ENCODE measurements at places on chromosomes 5 and 9.

GRCh38 chr9:130745829-130746228 is 52.2 kb downstream of the EXOSC2 start:
- no peak for ATAC-seq

DNA sequence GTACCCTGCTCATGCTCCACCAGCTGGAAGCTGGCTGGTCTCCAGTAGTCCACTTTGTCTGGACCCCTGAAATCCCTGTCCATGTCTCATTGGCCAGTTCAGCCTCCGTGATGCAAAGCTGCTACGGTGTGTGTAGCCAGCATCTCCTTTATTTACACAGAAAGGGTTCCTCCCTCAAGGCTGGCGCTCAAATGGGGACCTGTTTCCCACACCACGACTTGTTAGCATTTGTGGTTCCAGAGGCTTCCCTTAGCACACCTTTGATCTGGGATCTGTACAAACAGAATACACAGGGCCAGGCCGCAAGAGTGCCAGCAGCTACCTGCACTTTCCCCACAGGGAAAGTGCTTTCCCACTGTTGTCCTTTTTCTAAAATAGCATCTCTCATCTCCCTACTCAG is 5.7 kb upstream of the SMU1 start:
- ATAC-seq, result no peak

GRCh38 chr9:128298535-128299482 is 22.7 kb downstream of the SWI5 start:
- ATAC-seq, result no peak

DNA sequence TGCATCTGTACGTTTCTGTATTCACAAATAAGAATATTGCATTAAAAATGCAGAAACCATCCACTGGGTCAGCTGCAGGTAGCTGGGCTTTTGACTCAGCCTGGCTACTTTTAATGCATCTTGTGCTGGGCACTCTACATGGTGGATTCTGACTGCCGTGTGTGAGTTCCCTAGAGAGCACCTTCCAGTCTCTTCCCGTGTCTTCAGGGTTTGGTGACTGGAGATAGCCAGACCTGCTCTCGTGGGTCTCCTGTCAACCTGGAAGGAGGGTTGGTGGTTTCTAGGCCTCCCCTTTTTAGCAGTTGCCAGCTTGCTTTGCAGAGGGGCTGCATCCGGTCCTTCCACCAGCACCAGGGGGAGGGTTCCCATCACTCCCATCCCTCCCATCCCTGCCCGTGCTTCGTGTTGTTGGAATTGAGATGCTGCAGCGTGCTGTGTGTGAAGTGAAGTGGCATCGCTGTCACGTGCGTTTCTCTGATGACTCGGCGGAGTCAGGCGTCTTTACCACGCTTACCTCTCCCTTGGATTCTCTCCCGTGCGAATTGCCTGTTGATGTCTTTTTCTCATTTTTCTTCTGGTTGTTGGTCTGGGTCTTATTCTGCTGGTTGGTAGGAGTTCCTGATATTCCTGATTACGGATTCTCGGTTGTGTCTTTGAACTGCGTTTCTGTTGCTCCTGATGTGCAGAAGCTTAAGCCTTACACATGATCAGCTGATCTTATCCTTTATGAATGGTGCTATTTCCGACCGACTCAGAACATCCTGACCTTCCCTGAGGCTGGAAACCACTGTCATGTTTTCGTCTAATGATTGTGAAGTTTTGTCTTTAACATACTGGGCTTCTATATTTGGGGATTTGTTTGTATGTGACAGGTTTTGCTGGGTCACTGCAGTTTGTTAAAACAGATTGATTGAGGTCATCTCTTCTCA is 16.9 kb downstream of the FBXW5 start:
- ATAC-seq, result no peak

GRCh38 chr5:72122602-72123001 is 15.3 kb downstream of the MAP1B start:
- ATAC-seq, result no peak

- ATAC-seq, result no peak
Measured at GRCh38 chr5:134736173-134736812, 2.1 kb upstream of the CAMLG start.

DNA sequence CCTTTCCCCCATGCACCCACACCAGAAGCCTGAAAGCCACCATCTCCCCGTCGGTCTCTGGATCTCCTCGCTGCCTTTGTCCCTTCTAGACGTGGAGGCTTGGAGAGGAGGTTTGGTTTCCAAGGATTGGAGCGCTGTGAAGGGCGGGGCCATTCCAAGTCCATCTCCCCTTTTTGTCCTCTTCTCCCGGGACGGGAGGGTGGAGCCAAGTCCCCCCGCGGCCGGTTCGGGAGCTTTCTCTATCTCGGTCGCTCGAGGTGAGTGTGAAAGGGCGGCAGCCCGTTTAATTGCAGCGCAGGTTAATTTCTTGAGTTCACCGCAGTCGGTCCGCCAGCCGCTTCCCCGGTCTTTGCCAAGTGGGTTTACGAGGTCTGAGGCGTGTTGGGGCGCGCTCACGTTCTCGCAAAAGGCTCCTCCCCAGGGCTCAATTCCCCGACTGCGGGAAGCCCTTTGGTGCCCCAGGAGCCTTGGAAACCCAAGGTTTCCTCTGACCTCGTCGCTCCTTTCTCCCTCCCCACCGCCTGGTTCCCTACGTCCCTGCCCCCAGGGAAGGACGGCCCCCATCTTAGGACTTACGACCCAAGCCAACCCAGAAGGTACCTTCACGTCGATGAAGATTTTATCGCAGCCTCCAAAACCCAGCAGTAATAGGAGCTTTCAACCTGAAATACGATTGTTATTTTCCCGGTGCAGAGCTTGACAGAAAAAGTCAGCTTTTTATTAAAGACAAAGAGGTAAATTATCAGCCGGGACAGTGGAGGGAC is 2.8 kb upstream of the ZNF462 start:
- no peak for ATAC-seq

DNA sequence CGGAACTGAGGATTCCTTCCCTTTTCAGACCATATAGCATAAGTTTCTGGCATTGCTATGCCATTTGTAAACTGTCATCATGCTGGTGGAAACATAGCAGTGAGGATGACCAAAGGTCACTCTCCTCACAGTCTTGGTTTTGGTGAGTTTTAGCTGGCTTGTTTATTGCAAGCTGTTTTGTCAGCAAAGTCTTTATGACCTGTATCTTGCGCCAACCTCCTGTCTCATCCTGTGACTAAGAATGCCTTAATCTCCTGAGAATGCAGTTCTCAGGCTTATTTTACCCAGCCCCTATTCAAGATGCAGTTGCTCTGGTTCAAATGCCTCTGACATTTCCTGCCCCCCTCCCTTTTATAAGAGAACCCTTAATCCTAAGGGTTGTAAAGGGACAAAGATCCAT is 26.7 kb upstream of the GRIA1 start:
- no peak for ATAC-seq

DNA sequence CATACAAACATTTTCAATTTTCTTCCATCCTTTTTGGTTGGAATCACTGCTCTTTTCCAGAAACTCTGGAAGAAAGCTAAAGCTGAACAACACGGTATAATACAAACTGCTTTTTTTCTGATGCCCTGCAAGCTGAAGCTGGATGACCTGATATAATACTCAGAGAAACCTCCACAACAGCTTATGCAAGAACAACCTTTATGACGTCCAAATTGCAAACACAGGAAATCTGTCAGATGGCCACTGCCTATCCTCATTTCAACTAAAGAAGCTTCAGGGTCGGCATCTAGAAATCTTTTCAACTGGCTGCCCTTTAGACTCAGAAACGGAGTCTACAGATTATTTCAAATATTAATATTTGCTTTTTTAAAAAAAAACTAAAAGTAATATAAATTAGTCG is 106.5 kb upstream of the PRDM9 start:
- no peak for ATAC-seq

DNA sequence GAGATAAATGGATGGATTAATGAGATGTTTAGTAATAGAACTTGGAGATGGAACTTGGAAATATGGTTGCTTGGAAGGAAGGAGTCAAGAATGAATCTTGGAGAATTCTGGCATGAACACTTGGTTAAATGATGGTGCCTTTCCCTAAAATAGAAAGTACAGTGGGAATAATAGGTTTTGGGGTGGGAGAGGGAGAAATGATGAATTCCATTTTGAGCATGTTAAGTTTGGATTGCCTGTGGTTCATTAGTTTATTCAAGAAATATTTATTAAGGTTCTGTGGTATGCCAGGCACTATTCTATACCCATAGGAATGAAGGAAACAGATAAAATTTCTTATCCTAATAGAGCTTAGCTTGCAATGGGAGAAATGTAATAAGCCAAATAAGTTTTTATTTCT is 58.4 kb downstream of the PBX3 start:
- ATAC-seq, result no peak

DNA sequence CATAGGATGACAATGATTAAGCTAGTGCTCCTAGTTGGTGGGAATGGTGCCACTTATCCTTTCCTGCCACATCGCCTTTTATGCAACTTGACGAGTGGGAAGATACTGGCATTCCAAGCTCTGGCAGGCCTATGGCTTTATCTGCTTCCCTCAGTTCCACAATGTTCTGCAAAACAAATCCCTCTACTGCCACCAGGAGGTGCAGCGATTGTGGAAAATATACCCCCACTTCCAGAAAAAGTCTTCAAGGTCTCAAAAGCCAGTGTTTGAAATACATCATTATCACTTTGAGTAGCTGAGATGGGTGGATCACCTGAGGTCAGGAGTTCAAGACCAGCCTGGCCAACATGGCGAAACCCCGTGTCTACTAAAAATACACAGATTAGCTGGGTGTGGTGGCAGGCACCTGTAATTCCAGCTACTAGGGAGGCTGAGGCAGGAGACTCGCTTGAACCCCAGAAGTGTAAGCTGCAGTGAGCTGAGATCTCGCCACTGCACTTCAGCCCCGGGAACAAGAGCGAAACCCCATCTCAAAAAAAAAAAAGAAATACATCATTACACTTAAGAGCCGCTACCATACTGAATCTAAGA is 3.4 kb downstream of the CLINT1 start:
- ATAC-seq, result no peak

- no peak for ATAC-seq
Measured at GRCh38 chr5:337563-338130, 16.1 kb downstream of the AHRR start.

All from gastroesophageal sphincter (tissue), 4 donors.